ENCODE measurements at places on chromosomes 4 and X.

DNA sequence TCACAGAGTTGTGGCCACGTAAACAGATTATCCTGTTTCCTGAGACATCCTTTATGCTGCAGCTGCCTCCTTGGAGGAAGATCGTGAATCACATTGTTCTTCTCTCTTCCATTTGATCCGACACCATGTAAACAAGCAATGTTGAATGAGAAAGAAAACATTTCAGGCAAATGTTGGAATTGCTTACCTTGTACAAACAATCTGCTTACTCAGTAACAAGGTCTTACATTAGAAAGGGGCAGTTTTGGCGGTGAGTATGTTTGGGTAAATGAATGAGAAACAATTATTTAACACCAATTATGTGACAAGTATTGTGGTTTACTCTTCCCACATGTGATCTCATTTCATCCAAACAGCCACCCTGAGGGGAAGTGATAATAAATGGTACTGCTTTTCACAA, 637.8 kb downstream of the RAB28 start:
- no peak for DNase-seq

DNA sequence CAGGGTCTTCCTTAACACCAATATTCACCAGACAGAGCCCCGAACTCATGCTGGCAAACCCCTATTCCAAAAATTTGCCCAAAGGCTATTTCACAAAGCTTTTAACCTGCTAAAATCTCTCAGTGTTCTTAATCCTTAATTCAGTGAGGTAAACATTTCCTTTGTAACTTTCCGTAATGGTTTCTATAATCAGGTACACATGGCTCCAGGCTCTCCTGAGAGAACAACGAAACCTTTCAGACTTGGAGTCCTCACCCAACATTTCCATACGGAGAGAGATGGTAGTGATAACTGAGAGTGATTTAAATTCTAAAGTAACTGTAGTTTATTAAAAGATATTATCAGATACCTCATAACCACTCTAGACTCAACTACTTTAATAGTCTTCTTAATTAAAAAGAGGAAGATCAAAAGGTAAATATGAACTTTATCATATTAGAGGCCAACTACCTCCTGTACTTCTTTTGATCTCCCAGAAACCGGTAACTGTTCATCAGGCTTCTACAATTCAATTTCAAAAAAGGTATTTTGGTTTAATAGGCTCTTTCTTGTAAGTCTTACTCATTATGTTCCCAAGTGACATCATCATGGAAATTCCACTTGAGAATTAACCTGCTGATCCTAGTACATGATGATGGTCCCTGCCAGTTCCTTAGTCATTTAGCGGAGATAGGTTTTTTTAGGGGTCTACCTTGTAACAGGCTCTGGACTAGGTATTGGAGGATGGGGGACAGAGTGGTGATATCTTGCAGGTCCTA, 91.4 kb upstream of the UCP1 start:
- no peak for DNase-seq

- peak; percentile 56 for DNase-seq
Observed at GRCh38 chr4:74933562-74934015, 673 bp downstream of the PARM1 start.

DNA sequence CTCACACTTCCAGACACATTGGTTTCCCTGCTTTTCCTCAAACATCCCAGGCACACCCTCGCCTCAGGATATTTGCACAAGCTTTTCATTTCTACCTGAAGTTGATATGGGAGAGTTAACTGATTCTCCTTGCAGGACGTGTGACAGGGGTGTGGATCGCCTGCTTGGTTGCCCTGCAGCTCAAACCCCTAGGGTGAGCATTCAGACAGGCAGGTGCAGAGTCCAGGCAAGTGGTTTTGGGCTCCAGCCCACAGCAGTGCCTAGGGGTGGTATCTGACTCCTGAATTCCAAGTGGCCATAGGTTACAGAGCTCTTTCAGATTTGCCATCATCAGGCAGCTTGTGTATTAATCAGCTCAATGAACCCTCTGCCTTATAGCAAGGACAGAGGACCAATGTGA, 1104.2 kb upstream of the IGFBP7 start:
- DNase-seq: no peak

- no peak for DNase-seq
Observed at GRCh38 chrX:17187136-17187756, 187.8 kb upstream of the NHS start.

GRCh38 chrX:105526431-105526830, 295.9 kb upstream of the NRK start:
- no peak for DNase-seq

DNA sequence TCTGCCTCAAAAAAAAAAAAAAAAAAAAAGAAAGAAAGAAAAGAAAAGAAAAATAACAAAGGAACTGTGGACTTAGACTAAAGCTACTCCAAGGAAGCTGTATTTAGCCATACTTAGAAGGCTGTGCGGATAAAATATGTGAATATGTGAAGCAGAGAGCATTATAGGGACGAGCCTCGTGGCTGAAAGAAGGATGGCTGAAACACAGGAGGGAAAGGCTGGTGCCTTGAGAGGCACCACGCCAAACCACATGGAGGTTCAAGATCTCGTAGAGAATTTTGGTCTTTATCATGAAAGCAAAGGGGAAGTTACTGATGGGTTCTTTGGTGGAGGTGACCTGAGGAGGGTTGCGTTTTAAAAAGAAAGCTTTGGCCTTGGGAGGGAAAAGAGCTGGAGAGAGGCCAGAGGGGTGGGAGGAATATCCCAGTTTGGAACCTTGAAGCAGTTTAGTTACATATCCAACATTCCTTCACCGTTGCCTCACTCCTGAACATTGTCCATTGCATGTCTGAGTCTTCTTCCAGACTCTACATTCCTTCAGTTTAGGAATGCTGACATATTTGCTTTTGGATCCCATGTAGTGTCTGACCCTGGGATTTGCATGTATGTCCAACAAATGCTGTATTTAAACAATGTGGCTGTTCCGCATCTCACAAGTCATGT, 82.5 kb downstream of the CPE start:
- DNase-seq: no peak

DNA sequence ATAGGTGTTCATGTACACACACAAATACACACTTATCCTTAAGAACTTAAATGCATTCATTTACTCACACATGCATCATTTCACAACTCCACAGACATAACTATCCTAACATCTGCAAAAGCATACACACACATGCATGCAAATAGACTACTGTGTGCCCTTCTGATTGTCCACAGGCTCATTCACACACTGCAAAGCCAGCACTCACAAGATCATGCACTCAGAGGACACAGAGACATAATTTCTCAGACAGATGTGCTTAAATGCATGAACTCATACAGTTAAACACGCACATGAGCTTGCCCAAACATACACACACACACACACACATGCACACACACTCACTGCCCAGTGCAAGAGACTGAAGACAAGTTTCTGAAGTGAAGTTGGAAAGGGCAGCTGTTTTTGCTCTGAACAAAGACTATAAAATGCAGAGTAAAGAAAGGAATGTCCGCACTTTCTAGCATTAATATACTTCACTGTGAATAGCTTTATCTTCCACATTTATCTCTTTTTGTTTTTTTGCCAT, 1018.0 kb upstream of the HS3ST1 start:
- DNase-seq: no peak

DNA sequence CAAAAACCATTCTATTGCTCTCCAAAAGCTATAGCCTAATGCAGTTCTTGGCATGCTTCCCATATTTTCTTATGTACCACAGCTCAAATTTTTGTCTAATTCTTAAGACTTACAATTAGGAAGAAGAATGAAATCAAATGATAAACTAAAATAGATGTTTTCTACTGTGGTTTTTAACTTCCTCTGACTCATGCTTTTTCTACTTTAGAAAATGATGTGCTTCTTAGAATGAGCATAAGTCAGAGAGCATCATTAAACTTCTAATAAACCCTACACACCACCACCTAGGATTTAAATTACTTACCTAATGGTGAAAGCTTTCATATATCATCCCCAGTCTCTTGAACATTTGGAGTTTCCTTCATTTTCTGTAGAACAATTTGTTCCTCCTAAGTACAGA, 217.0 kb upstream of the NDST3 start:
- no peak for DNase-seq

GRCh38 chr4:108906006-108906405, 143.2 kb upstream of the ETNPPL start:
- DNase-seq: no peak

- no peak for DNase-seq
Observed at GRCh38 chr4:78002260-78002659, 54.9 kb upstream of the FRAS1 start.

- no peak for DNase-seq
Observed at GRCh38 chr4:118363166-118363565, 10.4 kb upstream of the PRSS12 start.

Data from Right ventricle myocardium superior (tissue), 1 donor.